ENCODE measurements at places on chromosomes 5 and 9.
A peak's percentile ranks its signal among the peaks of the same experiment; 100 is the strongest.

GRCh38 chr5:86971034-86971571 lies 296.6 kb upstream of the RASA1 start:
- DNase-seq = no peak

GRCh38 chr5:155461304-155461703 lies 447.7 kb downstream of the KIF4B start:
- no peak for DNase-seq

DNA sequence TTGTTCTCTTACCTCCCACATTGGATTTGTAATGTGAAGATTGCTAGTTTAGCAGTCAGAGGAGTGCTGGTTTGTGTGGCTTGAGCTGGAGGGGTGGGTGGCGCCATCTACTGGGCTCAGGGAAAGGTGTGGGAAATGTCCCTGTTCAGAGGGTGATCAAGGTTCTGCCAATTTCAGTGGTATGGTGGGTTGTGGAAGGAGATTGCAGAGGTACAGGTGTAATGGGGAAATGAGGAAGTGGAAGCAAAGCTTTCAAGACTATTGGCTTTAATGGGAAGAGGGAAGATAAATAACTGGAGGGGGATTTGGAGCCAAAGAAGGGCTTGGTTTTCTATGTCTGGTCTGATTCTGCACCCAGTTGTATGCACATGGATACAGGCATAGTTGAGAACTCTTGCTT lies 76.4 kb downstream of the OSMR start:
- DNase-seq = peak; percentile 50

DNA sequence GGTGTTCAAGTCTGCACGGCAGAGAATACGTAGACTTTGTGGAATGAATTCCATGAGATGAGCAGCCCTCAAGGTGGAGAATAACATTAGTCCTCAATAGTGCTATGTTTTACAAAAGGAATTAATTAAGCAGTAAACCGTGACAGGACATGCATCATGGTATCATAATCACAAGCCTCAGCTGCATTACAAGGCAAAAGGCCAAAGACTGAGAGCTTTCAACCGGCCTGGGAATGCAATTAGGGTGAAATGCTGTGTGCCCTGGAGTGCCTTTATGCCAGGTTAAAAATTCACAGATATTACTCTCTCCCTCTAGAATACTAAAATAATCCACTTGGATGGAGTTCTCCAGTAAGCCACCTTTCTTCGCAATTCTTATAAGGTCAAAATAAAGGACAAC lies 270.6 kb downstream of the MLLT3 start:
- DNase-seq = no peak

- no peak for DNase-seq
Measured at GRCh38 chr9:130364619-130365322, 80.0 kb upstream of the ASS1 start.

DNA sequence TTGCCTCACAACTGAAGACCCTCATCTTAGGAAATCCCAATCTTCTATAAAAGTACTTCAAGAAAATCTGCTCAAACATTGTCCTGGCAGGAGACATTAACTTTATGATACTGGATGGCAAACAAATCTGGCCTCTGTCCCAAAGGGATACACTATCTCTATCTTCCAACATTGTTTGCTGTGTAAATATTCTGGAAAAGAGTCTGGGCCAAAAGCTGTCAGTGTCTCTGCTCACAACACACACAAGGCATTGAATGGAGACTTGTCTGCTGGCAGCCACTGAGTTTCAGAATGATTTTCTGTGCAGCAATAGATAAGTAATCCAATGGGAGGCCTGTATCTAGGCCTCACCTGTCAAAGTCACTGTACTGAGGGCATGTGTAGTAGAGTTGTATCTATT lies 471.1 kb downstream of the DMAC1 start:
- DNase-seq = no peak

GRCh38 chr9:75051285-75051684 lies 23.2 kb upstream of the CARNMT1 start:
- DNase-seq = no peak

- DNase-seq = no peak
Measured at GRCh38 chr5:40676613-40677343, 2.9 kb upstream of the PTGER4 start.

Data from activated CD4-positive, CD25-positive, alpha-beta regulatory T cell treated with anti-CD3 and anti-CD28 coated beads, Interleukin-2, amount 50 U/mL, for 72 hours (primary cell).